WTC11 (cell line): ENCODE measurements at places on chromosomes 13 and 19.

DNA sequence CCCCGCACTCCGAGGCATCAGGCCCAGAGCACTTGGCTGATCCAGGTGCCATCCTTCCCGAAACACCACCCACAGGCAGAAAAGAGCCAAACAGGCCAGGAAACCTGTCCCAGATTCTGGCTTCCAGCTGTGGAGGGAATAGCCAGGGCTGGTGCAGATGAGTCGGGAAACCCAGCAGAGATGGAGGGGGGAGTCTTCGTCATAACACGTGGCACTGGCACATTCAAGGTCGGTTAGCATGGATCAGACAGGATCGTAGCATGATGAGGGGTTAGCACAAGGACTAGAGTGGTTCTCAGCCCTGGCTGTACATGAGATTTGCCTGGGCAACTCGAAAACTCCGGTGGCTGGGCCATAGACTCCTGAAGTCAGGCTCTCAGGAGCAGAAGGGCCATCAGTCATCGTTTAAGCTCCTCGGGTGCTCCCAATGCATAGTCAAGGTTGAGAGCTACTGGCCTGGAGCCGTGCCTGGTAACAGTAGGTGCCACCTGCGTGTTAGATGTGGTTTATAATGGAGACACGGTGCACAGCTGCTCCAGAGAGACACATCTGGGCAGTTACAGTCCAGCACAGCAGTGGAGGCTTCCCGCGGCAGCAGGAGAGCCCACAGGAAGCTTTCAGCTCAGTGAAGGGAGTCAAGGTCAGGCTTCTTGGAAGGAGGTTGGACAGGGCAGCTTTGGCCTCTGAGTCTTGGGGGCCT, 6.3 kb downstream of the CYTH2 start:
- no peak for DNase-seq

GRCh38 chr19:33686687-33687480, 65.1 kb downstream of the CHST8 start:
- DNase-seq: no peak

- DNase-seq: no peak
Observed at GRCh38 chr19:49687566-49688316, 1.7 kb upstream of the ADM5 start.

DNA sequence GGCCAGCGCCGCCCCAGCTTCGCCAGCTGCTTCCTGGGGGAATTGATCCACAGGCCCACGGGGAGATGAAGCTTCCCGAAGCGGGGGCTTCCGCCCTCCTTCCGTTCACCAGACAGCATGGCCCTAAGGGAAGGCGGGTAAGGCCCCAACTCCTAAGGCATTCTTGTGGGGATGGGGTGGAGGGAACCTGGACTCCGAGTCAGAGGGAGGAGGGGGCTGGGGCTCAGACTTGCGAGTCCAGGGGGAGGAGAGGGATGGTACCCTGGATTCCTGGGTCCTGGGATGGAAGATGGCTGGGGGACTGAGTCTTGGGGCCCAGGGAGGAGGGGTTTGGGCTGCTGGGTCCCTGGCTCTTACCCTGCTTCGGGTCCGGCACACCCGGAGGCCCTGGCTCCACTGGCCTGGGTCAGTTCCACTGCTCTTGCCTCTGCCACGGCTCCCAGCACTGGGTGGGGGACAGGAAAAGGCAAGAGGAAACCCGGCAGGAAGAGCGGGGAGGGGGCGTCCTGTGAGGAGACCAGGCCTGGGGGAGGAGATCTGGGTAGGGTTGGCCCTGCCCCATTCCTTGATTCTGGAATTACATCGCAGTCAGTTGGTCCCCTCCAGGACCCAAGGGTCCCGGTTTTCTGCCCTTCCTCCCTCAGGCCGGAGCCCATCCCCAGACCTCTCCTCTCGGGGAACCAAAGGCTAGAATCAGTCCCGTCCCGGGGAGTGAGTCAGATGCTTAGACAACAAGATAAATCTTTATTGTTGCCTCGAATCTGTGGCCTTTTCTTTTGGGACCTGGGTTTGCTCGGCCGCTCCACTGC, at the start of gene RASIP1:
TSS of gene RASIP1 (minus strand) at position 447 of the 809 bp plus-strand sequence. CDS start at position 119, 328 bp downstream.
- no peak for DNase-seq

DNA sequence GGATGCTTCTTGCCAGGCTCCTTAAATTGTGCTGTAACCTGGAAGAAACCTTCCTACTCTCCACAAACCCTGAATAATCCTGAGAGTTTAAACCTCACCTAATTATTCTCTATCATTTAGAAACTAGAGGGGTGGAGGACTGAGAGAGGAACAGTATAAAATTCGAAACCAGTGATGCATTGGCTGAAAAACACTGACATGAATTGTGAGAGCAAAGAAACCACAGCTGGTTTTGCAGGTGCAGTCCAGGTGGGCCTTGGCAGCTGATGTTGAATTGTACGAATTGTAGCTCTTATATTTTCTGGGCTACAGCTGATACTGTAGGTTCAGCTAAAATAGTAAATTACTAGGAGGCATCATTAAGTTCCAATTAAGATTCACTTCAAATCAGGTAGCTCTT, 227.0 kb upstream of the SLITRK5 start:
- no peak for DNase-seq

- no peak for DNase-seq
Observed at GRCh38 chr13:96415831-96416385, 326.0 kb downstream of the HS6ST3 start.

- DNase-seq: no peak
Observed at GRCh38 chr13:26656919-26657318, 99.4 kb downstream of the WASF3 start.

DNA sequence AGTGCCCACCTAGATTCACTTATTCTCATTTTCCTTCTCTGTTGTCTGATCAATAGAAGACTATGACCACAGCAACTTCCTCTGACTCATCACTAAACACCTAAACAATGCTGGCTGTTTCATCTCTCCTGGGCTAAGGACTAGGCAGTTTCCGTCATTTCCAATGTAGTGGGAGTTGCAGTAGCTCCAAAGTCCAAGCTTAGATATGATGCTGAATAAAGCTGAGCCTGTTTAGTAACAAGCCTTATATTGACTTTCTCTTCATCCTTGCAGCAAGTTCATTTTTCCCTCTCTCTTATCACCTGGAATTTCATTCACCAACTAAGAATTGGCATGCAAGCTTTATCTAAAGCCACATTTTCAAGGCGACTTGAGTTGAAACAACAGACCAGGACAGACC, 53.5 kb upstream of the PCDH9 start:
- no peak for DNase-seq
